Keratinocyte (primary cell): ENCODE measurements at places on chromosomes 5 and 9.

GRCh38 chr5:149593370-149593769 is 12.1 kb downstream of the ARHGEF37 start:
- no peak for DNase-seq

- no peak for DNase-seq
Observed at GRCh38 chr5:23318960-23319359, 188.4 kb upstream of the PRDM9 start.

DNA sequence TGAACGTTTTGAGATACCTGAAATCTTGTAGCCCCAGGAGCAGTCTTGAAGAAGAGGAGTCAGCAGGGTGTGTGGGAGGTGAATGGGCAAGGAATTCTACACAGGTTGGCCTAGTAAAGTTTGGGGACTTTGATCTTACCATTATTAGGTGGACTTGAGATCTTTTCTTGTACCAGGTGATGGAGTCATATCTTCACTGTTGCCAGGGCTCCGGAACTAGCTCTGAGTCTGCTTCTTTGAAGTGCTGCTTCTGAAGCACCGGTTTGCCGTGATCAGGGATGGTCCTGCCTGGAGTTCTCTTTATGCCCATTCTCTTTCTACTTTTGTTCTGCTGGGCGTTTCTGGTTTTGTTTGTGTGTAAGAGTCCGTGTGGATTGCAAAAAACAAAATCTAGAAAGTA is 27.4 kb downstream of the RCL1 start:
- no peak for DNase-seq

GRCh38 chr9:73265876-73266275 is 114.2 kb downstream of the ANXA1 start:
- no peak for DNase-seq

- no peak for DNase-seq
Observed at GRCh38 chr9:88529496-88529895, 5.5 kb upstream of the NXNL2 start.

- no peak for DNase-seq
Observed at GRCh38 chr5:157366741-157367674, 93.0 kb upstream of the NIPAL4 start.

DNA sequence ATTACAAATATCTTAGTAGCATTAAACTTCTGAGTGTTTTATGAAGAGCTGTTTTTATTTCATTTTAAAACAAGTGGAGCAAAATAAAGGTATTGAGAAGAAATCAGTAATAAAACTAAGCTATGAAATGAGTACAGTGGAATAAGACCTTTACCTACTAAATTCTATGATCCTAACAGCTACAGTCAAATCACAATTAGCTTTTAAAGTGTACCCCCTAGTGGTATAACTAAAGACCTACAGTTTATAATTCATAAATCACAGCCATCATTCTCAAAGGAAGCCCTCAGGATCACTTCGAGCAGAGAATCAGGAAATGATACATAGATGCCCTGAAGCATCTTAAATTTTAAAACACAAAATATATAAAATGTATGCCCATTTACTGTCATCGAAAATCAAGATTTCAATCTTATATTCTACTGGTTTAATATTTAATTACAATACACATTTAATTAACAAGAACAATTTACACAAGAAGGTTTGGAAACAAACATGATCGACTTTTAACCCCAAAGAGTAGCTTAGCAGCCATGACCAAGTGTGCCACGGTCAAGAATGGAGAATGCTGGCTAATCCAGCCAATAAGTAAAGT is 12.3 kb downstream of the CCNH start:
- no peak for DNase-seq

- no peak for DNase-seq
Observed at GRCh38 chr5:175113947-175114346, 330.0 kb downstream of the DRD1 start.

GRCh38 chr5:112973904-112974303 is 2.7 kb upstream of the DCP2 start:
- no peak for DNase-seq

- no peak for DNase-seq
Observed at GRCh38 chr9:134656334-134657006, 14.9 kb downstream of the COL5A1 start.

DNA sequence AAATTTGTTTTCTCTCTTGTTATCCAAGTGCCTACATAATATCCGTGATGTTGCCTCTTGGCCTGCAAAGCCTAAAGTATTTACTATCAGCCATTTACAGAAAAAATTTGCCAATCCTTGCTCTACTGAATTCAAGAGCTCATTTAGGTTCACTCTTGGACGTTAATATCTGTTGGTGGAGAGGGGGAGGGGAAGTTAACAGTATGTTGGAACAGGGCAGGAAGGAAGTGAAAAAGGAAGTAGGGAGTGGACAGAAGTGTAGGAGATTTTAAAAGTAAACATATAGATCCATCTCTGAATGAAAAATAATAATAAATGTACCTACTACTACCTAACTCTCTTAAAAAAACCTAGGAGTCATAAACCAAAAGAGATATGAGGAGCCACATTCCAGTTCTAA is 32.8 kb downstream of the ZNF608 start:
- no peak for DNase-seq

GRCh38 chr9:131590449-131590848 is 45.1 kb downstream of the PRRT1B start:
- DNase-seq: no peak

GRCh38 chr9:34547960-34548611 is 25.3 kb upstream of the ENHO start:
- DNase-seq: no peak
